Activated CD4-positive, alpha-beta T cell treated with anti-CD3 and anti-CD28 coated beads, Interleukin-2, amount 50 U/mL, for 1 hour (primary cell): ENCODE measurements at places on chromosomes 7 and 10.

DNA sequence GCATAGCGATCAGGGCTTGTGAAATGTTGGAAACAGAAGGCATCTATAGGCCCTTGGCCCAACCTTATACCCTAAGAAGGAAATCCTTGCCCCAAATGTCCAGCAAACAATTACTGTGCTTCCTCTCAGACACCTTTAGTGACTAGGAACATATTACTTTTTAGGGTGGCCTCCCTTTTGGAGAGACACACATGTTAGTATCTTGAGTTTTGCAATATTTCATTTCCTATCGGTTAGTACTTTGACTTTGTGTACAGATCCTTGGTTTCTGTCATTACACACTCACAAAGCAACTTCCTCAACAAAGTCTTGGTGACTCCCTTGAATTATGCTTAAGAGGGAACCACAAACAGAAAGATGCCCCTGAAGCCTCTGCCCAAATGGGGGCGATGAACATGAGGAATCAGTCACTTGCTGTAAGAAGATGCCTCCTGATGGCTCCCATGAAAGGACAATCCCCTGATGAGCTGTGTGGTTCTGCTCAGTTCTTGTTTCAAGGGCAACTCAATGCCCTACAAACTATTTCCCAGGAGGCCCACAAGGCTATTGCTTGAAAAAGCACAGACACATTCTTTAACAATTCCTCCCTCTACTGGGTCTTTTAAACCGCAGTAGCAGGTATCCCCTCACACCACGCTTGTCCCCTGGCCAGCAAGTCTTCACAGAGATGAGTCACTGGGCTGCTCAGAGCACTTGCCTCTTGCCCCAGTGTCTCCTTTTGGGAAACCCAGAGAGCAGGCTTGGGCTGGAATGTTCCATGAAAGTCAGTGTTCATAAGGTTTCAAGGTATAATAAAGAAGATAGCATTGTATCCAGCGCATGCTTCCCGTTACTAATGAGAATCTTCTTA, 196.2 kb downstream of the FANK1 start:
- no peak for DNase-seq

- DNase-seq, result no peak
Measured at GRCh38 chr10:6813306-6813705, 233.2 kb upstream of the PRKCQ start.

DNA sequence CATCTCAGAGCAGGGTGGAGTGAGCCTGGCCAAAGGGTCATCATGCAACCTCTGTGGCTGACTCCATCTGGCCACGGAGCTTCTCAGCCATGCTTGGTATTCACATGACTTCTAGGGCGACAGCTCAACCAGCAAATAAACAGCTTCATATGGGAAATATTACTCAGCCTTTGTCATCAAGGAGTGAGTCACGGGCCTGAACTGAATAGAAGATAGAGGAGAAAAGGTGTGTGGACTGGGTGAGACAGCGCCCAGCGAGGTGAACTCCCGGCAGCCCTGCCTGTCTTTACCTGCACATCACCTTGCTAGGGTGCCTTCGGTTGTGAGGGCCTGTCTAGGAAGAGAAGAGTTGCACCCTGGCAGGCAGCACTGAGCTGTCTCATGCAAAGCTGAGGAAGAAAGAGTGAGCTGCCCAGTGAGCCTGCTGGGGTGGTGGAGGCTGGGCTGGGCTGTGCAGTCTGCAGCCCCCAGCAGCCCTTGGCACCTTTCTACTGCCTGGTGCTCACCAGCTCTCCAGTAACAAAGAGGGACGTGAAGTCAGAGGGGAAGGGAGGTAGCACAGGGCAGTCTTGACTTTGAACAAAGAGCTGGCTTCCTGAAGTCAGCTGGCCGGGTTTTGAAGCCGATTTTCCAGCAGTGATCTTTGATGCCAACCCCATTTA, 114.2 kb downstream of the EGFR start:
- no peak for DNase-seq

- DNase-seq, result no peak
Measured at GRCh38 chr10:79250259-79250658, 97.0 kb upstream of the PPIF start.

DNA sequence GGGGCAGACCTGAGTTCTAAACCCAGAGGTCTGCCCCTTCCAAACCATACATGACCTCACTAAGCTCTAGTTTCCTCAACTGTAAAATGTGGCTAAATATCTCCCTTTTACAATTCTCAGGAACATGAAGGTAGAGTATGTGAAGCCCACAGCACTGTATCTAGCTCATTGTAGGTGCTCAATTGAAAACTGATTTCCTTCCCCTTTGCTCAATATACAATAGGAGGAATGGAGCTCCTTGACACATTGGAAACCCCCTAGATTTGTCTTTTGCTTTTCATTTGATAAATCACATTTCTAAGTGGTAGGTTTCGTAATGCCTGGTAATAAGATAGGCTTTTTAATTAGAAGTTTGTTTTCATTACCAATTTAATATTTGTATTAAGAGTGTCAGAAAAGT, 153.3 kb downstream of the ARID5B start:
- no peak for DNase-seq

- DNase-seq, result no peak
Measured at GRCh38 chr10:121337427-121337826, 260.8 kb downstream of the FGFR2 start.

DNA sequence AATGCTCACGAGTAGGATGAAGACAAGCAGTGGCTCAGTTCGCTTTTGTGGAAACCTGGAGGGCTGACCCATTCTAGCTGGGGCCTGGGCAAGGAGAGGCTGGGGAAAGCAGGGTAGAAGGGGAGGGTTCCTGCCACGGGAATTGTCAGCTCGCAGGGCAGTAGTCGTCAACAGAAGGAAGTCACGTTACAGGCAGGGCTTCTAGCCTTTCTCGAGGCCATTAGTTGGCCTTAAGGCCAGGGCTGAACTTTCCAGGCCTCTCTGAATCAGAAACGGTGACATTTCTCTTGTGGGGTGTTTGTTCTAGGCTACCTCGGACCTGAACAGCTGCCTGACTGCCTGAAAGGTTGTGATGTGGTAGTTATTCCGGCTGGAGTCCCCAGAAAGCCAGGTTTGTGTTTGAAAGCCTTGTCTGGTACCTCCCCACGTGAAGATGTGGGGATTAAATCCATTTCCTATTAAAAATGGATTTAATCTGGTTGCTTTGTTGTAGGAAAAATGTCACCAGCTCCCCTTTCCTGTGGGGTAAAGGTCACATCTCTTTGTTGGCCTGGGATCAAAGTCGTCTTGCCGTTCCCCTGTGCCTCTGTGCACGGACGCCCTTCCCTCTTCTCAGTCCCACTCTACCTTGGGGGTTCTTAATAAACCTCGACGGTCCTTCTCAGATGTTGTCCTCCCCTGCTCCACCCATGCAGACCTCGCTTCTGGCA, 9.4 kb downstream of the MDH2 start:
- DNase-seq, result no peak

DNA sequence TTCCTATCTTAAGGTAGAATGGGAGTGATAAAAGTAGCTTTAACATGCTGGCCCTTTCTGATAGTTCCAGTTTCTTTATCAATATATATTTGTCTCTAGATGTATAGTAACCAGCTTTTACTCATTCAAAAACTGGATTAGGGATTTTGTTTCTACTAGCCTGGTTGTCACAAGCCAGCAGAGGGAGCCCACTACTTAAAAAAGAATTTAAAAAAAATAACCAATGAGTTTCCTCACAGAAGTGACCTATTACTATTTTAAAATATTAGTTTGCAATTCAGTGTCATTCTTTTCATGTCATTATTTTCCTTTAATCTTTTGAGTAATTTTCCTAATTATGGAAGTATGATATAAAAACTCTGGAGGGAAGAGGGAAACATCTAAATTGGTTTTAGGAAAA, 142.1 kb downstream of the PHTF2 start:
- DNase-seq, result no peak

- no peak for DNase-seq
Measured at GRCh38 chr7:81688622-81689411, 81.0 kb downstream of the HGF start.

GRCh38 chr10:119801176-119801575, 71.5 kb downstream of the MCMBP start:
- no peak for DNase-seq

DNA sequence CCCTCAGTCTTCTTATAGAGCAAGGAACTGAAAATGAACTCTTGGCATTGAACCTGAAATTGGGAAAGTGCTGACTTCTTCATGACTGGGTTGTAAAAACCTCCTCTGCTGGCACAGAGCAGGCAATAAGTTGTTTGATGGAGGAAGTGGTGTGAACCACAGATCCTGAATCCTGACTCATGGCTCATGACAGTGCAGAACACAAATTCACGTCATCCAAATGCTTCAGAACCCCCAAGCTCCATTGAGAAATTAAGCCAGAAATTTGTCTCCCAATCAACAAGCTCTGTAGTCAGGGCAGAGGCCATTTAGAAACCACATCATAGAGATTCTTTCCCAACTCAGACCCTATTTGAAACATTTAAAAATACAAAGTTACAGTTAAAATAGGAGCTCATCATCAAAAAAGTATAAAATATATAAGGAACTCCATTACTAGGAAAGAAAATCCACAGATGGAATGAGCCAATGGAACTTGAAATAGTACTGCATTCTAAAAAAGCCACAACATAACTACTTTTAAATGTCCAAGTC, 10.3 kb upstream of the STK17A start:
- DNase-seq, result no peak

- no peak for DNase-seq
Measured at GRCh38 chr10:116925056-116925455, 75.8 kb downstream of the ENO4 start.

GRCh38 chr10:75497997-75498883, 66.8 kb downstream of the LRMDA start:
- no peak for DNase-seq

- DNase-seq, result no peak
Measured at GRCh38 chr7:87960239-87960638, 26.2 kb downstream of the ADAM22 start.

- peak; percentile 37 for DNase-seq
Measured at GRCh38 chr7:107725138-107725740, 18.7 kb upstream of the CBLL1 start.

DNA sequence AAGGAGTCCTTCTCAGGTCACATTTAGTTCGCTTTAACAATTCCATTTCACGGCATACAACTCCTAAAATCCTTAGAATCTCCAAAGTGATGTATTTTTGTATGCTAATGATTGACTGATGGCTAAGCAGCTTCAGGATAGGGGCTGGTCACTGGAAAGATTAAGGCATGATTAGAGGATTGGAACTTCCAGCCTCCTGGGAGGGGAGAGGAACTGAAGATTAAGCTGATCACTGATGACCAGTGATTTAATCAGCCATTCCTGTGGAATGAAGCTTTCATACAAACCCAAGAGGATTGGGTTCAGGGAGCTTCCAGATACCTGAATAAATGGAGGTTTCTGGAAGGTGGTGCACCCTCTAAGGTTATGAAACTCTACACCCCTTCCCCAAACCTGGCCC, 123.9 kb upstream of the CDK13 start:
- DNase-seq, result no peak

- DNase-seq, result no peak
Measured at GRCh38 chr7:90951986-90952954, 312.0 kb upstream of the FZD1 start.

- DNase-seq, result no peak
Measured at GRCh38 chr7:78350391-78350790, 551.8 kb downstream of the PHTF2 start.

DNA sequence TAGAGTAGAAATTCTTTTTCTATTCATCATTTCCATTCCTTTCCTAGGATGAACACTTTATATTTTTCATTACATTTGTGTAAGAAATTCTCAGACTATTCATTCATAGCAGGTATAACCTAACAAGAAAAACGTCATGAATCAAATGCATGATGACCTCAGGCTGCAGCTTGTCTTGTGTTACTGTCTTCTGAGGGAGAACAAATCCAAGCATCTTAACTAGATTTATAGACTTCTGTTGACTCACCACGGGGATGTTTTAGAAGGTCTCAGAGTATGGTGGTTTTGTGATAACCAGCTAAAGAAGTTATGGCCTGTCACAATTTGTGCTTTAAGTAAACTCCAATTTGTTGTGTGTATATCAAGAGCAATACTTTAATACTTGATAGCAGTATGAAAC, 102.7 kb downstream of the ANKRD7 start:
- no peak for DNase-seq

DNA sequence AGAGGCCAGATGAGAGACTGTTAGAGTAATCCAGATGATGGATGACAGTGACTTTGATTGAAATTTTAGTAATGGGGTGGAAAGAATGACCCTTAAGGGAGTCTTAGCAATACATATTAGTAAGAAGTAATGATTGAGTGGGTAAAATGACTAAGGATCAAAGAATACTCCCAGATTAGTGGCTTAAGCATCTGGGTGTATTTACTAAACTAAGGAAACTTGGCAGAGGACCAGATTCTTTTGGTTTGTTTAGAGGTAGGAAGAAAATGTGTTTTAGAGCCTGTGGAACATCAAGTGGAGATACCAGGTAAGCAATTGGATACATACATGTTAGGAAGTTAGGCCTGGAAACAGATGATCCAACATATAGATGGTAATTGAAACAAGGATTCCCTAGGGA, 58.8 kb upstream of the ADRA2A start:
- no peak for DNase-seq

DNA sequence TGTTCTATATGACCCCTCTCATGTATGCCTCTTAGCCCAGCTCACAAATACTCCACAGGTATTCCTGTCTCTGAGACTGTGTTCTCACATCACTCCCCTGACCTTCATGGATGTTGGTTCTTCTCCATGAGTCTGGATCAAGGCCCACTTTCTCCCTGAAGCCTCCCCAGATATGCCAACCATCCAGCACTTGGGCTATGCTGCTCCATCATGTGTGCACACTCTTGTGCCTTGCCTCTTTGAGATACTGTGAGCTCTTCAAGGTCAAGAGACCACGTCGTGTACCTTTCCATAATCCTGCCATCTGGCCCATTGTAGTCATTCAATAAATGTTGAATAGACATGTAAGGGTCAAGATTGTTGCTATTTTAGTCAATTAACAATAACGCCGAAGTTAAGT, 30.1 kb upstream of the TM9SF3 start:
- no peak for DNase-seq

- DNase-seq, result no peak
Measured at GRCh38 chr10:47262606-47263533, 37.1 kb upstream of the GDF10 start.

GRCh38 chr10:27448921-27449320, 55.2 kb upstream of the RAB18 start:
- no peak for DNase-seq

- no peak for DNase-seq
Measured at GRCh38 chr10:108872854-108873253, 1050.5 kb downstream of the XPNPEP1 start.

GRCh38 chr10:95814011-95814727, 58.2 kb downstream of the ENTPD1 start:
- no peak for DNase-seq

DNA sequence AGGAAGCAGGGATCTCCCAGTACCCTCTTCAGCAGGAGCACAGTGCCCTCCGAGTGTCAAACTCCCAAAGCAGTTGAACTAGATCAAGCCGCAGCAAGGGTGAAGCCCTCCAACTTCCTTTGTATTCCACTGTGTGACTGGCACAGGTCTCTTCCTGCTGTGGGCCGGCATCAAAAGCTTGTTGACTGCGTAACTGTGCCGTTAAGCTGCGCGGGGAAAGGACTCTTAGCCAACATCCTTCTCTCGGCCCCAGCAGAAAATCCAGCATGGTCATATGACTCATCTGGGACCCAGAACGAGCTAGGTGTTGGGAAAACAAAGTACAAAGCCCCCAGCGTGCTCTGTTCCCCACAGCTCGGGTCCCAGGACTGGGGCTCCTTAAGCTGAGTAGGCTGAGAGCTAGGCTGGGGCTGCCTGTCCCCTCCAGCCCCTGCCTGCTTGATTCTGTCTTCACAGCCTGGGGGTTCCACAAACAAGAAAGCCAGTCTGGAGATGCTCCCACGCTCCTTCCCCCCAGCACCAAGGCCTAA, 52.2 kb downstream of the COL17A1 start:
- DNase-seq, result no peak
